ENCODE measurements at places on chromosomes 2 and 18.

- DNase-seq, result no peak
Observed at GRCh38 chr2:70943205-70943871, 7.6 kb downstream of the ATP6V1B1 start.

GRCh38 chr18:68221111-68221724 is 493.7 kb downstream of the TMX3 start:
- DNase-seq, result no peak

GRCh38 chr2:212998626-212999359 is 152.6 kb downstream of the IKZF2 start:
- no peak for DNase-seq

DNA sequence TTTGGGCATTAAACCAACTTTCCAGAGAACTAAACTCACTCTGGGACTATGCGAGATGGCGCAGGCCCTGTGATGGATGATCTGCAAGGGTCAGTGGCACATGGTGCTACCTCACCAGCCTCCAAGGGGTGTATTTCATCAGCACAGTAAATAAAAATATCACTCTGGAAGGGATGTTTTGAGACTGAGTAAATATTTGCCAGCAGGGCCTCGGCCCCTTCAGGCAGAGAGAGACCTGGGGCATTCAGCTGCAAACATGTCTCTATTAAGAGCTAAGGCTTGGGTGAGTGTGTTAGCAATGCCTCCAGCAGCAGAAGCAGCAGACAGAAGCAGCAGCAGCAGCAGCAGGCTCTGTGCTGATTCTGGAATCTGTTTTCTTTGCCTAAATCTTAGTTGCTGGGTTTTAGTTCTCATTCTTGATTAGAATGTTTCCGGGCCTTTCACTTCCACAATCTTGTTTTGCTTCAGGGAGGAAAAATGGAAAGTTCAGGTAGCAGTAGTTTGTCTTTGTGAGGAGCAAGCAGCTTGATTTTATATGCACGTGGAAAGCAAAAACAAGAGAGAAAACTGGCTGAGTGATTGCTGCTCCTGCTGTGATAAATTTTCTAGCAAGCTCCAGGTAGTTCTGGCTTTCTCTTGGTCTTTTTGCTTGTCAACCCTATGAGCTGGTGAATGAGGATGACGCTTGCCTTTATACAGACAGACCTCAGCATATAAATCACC is 18.6 kb downstream of the ADCYAP1 start:
- no peak for DNase-seq

DNA sequence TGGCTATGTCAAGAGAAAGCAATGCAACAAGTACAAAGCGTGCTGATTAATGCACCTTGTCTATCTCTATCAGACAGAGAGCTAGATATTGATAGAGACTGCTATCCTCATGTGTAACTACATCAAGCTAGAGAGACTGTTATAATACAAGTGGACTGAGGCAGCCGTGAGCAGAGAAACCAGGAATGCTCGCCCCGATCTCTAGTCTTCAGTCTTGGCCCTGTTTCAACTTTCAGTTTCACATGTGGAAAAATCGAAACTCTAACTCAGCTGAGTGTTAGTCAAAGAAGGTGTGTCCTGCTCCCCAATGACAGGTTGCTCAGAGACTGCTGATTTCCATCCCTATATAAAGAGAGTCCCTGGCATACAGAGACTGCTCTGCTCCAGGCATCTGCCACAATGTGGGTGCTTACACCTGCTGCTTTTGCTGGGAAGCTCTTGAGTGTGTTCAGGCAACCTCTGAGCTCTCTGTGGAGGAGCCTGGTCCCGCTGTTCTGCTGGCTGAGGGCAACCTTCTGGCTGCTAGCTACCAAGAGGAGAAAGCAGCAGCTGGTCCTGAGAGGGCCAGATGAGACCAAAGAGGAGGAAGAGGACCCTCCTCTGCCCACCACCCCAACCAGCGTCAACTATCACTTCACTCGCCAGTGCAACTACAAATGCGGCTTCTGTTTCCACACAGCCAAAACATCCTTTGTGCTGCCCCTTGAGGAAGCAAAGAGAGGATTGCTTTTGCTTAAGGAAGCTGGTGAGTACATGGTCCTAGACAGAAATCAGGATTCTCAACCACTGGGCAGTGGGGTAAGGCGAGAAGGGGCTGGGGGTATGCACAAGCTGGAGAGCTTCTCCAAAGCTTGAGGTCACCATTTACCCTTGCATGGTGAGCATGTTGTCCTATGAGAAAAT is at the start of gene RSAD2:
TSS of gene RSAD2 (plus strand) at position 376 of the 903 bp plus-strand sequence. CDS start at position 400, 24 bp downstream.
- DNase-seq, result no peak

- no peak for DNase-seq
Observed at GRCh38 chr18:62426191-62426488, 96.7 kb upstream of the ZCCHC2 start.

GRCh38 chr18:62586781-62587487 is 64.1 kb downstream of the ZCCHC2 start:
- DNase-seq, result no peak

GRCh38 chr2:151872463-151872862 is 44.2 kb upstream of the ARL5A start:
- DNase-seq, result no peak

DNA sequence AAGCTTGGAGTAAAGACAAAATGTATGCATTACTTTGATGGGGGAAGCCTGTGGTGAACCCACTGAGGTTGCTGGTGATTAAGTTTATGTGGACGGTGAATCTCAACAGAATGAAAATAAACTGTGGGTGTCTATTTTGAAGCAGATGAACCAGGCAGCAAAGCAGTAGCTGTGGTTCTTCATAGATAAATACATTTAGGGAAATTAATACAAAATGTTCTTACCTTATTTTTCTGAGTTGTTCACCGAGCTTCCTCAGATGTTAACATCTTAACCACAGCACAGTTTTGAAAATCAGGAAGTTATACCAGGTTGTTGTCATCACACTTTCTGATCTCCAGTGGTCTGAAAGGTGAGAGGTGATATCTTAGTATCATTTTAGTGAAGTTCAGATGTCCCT is 53.9 kb downstream of the NCK2 start:
- DNase-seq, result no peak

- DNase-seq, result no peak
Observed at GRCh38 chr18:41096504-41096903, 858.5 kb upstream of the PIK3C3 start.

- no peak for DNase-seq
Observed at GRCh38 chr18:34626404-34627136, 83.5 kb upstream of the DTNA start.

- no peak for DNase-seq
Observed at GRCh38 chr2:179882851-179883806, 21.7 kb upstream of the ZNF385B start.

- no peak for DNase-seq
Observed at GRCh38 chr2:105455488-105456003, 56.7 kb upstream of the FHL2 start.

Measured in stimulated activated effector memory CD8-positive, alpha-beta T cell treated with anti-CD3 and anti-CD28 coated beads, Interleukin-12 subunit alpha, Interleukin-12 subunit beta, amount 100 ng/mL, for 72 hours (primary cell).